ENCODE measurements at places on chromosomes 4 and X.

- DNase-seq, result no peak
These were observed 3.7 kb upstream of the CCNQ start for GRCh38 chrX:153602601-153603000.

GRCh38 chr4:39458505-39459300, at the start of the genes LIAS and RPL9:
TSS of gene LIAS (plus strand) at chr4:39459056. CDS start at chr4:39459118, 62 bp downstream.
TSS of gene RPL9 (minus strand) at chr4:39458922. CDS start at chr4:39458439, 483 bp downstream.
- peak; percentile 95 for DNase-seq

DNA sequence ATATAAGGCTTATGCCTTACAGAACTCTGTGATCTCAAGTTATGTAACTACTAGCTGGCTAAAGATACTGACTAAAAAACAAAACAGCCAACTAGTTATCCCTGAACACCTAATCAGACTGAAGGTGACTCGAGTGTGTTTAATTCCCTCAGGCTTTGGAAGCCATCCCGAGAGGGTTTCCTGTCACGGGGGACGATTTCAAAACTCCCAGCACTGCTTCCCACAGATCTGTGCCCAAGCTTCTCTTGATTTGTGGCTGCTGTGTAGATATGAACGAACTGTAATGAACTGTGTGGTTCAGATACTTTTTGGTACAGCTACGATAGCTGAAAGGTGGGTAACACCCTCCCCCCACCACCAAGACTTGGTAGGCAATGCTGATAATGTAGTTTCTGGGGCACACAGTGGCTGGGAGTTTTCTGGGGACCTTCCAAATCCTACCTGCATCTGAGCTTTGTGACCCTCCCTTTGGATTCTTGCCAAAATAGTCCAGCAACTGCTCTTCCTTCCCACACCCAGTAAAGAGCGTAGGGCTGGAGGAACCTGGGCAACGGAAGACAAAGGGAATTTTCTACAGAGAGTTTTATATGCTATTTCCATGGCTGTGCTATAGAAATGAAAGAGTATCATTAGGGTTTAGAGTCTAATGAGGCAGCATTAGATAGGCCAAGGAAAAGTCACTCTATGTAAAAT, 148.8 kb downstream of the MGST2 start:
- DNase-seq, result no peak

DNA sequence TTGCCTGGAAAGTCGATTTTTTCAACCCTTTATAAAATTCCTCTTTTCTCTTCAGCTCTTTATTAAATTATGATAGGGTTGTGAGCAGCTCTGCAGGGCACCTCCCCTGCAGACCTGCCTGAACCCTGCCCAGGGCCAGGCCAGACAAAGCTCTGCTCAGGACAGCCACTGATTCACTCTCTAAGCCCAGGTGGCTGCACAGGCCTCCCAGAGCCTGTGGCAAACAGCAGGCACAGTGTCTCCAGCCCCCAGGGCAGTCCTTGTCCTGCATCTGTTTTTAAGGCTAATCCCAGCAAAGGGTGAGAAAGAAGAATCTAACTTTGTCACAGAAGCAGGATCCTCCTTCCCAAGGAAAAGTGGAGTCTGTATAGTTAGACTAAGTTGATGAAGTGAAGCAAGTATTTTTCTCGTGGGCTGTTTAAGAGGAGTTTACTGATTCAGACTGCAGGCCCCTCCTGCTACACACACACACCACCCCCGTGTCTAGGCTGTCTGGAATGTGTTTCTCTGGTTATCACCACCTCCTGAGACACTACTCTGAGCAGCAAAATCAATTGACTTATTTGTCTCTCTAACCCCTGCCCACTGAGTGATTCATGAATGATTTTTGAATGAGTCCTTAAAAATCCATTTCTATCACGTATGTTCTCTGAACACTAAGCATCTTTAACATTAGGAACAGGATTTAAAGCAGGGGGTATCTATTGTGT, 101.7 kb downstream of the CHIC2 start:
- peak; percentile 68 for DNase-seq

- DNase-seq, result no peak
These were observed 745.9 kb downstream of the RPA4 start for GRCh38 chrX:97629597-97629985.

DNA sequence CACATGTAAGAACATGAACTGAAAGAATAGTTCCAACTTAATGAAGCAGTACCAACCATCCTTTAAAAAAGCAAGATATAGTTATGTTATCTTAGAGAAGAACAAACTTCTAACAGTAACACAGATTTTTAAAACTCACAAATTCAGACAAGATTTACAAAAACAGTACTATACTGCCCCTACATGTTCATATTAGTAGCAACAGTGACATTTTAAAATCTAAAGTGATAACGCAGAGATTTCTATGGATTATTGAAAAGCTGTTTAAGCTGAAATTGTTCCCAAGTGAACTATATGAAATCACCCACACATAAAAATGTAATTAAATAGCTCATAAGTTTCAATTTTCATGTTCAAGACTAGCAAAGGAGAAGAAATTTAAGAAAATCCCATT, 166.0 kb downstream of the FBXW7 start:
- DNase-seq, result no peak

- DNase-seq, result no peak
These were observed 1455.5 kb downstream of the TECRL start for GRCh38 chr4:62953752-62954151.

DNA sequence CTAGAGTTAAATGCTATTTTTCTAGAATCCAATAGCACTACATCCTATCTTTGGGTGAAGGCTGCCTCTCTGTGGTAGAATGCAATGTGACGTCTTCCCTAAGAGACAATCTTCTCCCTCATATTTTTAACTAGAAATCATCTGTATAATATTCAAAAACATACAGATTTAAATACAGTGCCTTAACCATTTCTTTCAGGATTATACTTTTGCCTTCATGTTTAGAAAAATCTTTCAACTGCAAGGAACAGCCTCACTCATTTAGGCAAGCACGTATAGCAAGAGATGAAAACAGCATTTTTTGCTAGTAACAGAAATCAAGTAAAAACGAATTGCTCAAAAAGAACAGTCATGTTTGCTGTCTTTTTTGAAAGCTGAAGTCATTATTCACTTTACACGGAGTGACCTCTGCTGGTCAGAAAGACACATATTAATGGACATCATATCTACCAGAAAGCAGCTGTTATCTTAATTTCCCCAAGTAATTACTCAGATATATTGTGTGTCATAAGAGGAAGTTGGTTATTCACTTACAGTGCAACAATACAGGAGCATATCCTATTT, 422.3 kb downstream of the STPG2 start:
- DNase-seq, result peak; percentile 32

DNA sequence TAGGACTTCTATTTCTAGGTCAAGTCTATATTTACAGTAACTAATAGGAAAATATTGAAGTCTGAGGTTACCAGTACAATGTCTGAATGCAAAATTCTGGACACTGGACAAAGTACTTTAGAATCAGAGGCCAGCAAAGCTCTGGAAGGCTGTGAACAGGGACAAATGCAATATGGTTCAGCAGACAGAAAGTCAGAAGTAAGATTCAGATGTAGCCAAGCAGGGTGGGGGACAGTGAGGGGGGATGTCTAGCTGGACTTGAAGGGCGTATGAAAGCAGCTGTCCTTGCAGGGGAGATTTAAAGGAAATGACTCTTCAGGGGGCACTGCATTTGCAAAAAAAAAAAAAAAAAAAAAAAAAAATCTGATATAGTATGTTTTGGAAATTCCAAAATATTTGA, 2.9 kb downstream of the SORBS2 start:
- DNase-seq, result no peak

DNA sequence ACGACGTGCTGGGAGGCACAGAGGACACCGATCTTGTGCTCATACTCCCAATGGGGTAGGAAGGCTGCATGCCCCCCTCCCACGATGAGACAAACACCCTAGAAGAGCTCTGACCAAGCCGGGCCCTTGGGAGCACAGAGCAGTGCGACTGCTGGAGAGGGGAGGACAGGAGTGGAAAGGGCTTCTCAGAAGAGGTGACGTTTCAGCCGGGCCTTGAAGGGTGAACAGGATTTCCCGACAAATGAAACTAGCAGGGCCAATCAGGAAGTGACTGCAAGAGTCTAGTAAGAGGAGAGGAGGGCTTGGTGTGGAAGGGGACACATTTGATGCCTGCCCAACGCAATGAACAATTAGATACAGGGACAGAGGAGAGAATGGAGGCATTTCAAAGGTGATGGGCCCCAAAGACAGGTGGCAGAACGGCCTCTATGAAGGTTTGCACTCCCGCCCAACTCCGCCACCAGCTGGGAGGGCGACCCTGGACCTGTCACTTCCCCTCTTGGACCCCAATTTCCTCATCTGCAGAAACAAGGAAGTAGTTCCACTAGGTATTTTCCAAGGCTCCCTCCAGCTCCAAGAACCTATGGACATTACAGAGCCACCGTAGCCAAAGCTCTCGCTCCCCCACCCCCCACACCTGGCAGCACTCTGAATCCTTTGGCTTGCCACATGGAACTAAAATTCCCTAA, 3.9 kb downstream of the HCFC1 start:
- no peak for DNase-seq

- peak; percentile 63 for DNase-seq
These were observed 1606.4 kb upstream of the TENM3 start for GRCh38 chr4:180636696-180637404.

DNA sequence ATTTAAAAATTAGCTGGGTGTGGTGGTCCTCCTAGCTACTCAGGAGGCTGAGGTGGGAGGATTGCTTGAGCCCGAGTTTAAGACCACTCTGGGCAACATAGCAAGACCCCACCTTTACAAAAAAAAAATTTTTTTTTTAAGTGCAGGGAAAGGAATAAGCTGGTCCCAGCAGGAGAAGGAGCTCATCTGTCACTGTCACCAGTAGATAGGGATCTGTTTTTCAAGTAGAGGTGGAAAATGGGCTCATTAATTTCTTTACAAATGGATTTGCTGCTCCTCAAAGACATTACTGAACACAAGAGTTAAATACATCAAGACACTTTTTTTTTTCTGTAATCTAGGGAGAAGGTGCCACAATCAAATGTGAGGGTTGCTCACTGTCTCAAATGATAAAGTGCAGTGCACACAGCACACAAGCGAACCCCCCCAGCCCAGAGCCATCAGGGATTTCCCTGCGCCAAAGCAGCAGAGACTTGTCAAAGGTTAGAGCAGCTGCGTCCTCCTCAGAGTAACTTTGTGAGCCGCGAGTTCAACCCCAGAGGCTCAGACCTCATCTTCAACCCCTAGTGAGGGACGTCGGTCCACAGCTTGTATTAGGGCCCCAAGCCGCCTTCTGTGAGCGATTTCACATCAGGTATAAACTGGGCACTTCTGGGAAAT, 14.3 kb upstream of the MTNR1A start:
- no peak for DNase-seq

DNA sequence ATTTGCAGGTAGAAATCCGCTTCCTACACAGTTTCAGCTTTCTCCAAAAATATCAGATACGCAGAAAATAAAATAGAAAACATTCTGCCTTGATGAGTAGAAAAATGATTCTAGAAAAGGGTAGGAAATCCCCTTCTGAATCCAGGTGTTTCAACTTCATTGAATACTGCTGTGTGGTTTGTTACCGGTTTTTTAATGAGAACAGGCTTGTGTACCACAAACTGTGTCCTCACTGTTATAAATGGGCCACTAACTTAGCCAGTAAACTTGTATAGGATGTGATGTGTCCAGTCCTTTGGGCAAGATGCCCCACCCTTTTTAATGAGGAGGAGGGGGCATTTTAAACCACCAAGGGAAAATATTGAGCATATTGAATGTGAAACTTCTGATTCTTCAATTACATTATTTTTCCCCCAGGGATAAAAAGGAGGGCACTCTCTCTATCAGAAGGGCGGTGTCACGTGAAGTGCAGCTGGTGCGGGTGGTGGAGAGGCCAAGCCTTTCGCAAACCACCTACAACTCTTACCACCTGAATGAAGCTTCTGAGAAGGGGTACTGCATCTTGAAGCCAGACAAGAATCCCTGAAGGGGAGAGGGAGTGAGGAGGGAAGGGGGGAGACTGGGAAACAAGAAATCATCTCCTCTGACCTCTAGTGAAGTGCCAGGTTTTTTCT, 4.5 kb downstream of the CXXC4 start:
- no peak for DNase-seq

- no peak for DNase-seq
These were observed 32.3 kb downstream of the HERC5 start for GRCh38 chr4:88489100-88489761.

DNA sequence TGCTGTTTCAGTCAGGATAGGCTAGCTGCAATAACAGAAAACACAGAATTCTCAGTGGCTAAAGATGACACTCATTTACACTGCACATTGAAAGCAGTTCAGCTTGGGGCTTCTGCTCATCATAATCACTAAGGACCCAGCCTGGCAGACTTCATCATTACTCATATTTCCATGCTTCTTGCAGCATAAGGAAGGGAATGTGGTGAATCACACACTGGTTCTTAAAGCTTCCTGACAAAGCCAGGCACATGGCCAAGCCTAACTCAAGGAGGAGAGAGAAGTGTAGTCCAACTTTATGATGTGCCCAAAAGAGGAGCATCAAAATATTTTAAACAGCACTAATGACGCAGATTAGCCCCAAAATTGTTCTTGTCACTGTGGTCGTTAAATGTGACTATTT, 186.5 kb downstream of the BANK1 start:
- DNase-seq, result peak; percentile 93

DNA sequence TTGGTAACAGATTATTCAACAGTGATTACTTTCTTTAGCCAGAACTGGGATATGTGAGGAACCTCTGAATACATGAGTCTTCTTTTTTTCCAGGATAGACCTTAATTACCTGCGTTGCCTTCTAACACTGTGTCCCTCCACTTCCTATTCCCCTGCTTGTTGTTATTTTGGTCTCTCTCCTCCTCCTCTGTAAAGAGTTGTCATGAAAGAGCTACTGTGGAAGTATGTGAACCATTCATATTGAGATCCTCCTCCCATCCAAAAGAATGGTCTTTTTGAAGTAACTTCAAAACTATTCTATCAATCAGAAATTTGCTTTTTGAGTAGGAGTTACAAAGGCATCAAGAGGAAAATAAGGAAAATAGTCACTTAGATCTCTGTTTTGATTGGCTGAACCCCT, 420.0 kb upstream of the TENM3 start:
- no peak for DNase-seq

- no peak for DNase-seq
These were observed 144.1 kb downstream of the PDGFC start for GRCh38 chr4:156827519-156827918.

GRCh38 chr4:5988086-5988845, 30.0 kb downstream of the C4orf50 start:
- DNase-seq, result peak; percentile 8

GRCh38 chr4:168485156-168485910, 5.0 kb upstream of the DDX60L start:
- no peak for DNase-seq

- no peak for DNase-seq
These were observed 163.6 kb downstream of the SPRY1 start for GRCh38 chr4:123559955-123560871.

Data from HS-5 (cell line).